Activated CD4-positive, alpha-beta T cell treated with anti-CD3 and anti-CD28 coated beads, Interleukin-2, amount 10 ng/mL, durations not matched to agents 7 days and 5 days (primary cell): ENCODE measurements at places on chromosomes 16 and 17.
A peak's percentile ranks its signal among the peaks of the same experiment; 100 is the strongest.

DNA sequence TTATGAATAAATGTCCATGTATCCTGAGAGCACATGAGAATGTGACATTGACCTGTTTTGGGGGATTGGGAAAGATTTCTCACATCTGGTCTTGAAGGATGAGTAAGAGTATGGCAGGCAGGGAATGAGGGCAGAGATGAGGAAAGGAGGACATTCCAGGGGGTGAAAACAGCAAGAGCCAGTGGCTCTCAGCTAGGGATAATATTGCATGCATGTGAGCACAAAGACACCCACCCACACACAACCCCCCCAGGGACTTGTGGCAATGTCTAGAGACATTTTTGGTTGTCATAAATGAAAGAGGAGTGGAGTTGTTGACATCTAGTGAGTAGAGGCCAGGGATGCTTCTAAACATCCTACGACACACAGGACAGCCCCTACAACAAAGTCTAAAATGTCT lies 6.0 kb downstream of the MYO1D start:
- DNase-seq = no peak

GRCh38 chr17:81870131-81870980 lies 781 bp downstream of the ARHGDIA start:
- DNase-seq = peak; percentile 47

DNA sequence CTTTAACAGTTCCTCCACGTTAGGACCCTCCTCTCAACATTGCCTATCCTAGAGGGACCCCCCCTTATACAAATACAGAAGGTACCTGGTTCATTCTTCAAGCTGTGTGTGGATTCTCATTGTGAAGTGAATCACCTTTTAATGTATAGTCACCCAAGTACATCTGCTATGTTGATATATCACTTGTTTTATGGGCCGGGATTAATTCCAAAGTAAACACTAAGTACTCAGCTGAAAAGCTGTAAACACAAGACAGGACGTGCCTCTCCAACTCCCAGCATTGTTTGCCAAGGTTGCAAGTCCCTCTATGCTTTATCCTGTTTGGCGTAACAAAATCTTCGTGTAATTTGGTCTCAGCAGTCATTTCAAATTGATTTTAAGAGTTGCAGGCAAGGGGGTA lies 123.6 kb downstream of the RBFOX1 start:
- no peak for DNase-seq

- DNase-seq = no peak
Measured at GRCh38 chr16:9042964-9043680, 48.3 kb upstream of the HAPSTR1 start.

DNA sequence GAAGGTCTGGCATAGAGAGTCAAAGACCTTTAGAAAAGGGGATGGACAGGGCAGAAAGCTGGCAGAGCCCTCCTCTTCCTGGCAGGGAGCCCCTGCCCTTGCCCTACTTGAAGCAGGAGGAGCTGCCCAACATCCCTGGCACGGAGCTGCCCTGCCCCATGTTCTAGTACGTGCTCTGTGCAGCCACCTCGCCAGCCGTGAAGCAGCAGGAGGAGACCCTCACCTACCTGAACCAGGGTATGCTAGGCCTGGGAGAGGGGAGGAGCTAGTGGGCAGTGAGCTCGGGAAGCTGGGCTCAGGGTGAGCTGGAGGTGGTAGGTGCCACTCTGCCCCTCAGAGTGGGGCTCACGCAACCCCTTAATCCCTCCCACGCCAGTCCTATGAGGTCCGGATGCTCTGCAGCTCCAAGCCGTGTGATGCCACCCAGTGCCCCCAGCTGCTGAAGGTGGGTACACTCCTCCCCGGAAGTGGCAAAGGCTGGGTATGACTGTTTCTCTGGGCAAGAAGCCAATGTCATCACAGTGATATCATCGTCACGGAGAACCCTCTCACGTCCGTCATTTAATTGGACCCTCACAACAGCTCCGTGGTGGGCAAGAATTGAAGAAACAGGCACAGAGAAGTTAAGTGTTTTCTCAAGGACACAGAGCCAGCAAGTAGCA lies 12.7 kb upstream of the STAC2 start:
- DNase-seq = peak; percentile 74
